ENCODE measurements at places on chromosomes 1 and 21.

DNA sequence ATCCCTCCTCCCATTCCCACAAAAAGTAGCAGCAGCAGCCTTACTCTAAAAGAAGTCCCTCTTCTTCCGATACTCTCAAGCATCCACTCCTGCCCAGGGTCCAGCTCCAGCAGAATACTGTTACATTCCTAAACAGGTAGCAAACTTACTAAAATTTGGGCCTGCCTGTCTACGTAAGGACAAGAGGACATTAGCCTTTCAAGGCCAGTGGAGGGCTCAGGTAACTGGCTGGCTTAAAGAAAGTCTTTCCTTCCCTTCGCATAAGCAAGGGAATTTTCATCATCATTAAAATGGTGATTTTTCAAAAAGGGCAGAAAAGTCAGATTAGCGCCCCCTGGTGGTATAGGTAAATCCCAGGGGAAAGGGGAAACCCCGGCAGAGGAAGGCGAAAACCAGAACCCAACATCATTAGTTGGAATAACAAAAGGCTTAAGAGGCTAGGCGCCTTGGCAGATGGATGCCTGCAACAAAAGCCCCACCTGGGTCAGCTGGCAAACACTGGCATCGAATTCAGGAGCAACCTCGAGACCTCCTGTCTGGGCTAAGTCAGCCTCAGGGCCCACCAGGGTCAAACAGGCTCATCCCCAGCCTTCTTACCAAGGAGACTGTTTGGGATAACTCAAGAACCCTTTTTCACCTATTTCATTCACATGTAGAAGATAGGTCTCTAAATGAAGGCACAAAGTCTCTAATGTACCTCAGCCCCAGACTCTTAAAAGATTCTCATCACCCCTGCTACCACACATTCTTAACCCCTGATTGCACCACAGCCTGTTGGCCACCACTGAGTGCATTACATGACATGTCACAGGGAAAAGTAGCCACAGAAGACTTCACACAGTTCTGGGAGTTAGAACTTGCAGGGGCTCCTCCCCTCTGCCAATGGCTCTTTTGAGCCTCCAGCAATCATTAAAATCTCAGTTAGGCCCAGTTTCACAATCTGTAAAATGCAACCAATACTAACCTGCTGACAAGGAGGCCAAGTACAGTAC lies 36.7 kb downstream of the ERI3 start:
- DNase-seq: no peak

- DNase-seq: no peak
Measured at GRCh38 chr1:156556354-156556753, 16.0 kb downstream of the IQGAP3 start.

- peak; percentile 95 for DNase-seq
Measured at GRCh38 chr1:167791281-167792187, 69.8 kb downstream of the MPZL1 start.

- DNase-seq: no peak
Measured at GRCh38 chr1:177779166-177779965, 190.5 kb downstream of the SEC16B start.

- no peak for DNase-seq
Measured at GRCh38 chr1:3598522-3599285, 12.6 kb downstream of the MEGF6 start.

DNA sequence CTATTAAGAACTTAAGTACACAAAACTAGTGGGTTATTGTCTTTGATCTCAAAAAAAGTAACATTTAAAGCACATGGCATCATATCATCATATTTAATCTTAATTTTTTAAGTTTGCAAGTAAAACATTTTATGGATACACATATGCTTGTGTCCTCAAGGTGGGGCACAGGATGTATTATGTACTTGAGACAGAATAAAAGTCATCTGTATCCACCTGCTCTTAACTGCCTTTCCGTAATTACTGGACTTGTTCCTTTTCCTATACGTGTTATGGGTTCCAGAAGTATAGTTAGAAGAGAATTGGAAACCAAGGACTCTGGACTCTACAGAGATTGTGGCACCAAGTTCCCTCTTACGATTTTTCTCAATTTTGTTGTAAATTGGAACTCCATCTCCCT lies 79.4 kb downstream of the FCRL5 start:
- DNase-seq: no peak

DNA sequence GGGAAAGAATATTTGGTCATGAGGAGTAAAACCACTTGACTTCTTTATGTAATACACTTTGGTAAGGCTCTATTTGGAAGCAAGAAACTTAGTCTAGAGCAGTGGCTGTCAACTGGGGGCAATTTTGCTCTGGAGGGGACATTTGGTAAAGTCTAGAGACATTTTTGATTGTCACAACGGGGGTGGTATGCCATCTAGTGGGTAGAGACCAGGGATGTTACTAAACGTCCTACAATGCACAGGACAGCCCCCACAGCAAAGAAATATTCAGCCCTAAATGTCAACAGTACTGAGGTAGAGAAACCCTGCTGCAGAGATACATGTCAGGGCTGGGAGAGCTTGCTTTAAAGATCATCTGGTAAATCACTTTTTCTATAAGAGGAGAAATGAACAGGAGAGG lies 13.5 kb downstream of the FUCA1 start:
- no peak for DNase-seq

- peak; percentile 31 for DNase-seq
Measured at GRCh38 chr1:30322859-30323257, 400.5 kb downstream of the MATN1 start.

GRCh38 chr1:109112652-109113285 lies 1.1 kb upstream of the ELAPOR1 start:
- DNase-seq: no peak

DNA sequence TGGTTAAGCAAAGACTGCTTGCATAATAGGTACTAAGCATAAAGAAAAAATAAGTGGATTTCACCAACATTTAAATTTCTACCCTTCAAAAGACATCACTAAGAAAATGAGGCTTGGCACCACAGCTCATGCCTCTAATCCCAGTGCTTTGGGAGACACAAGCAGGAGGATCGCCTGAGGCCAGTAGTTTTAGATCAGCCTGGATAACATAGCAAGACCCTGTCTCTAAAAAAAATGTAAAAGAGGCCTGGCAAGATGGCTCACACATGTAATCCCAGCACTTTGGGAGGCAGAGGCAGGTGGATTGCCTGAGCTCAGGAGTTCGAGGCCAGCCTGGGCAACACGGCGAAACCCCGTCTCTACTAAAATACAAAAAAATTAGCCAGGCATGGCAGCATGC lies 73.0 kb downstream of the PIGK start:
- DNase-seq: no peak

GRCh38 chr1:43220905-43221778 lies 48.6 kb upstream of the TMEM125 start:
- DNase-seq: no peak

- DNase-seq: no peak
Measured at GRCh38 chr1:51316846-51317120, 13.6 kb downstream of the TTC39A start.

- no peak for DNase-seq
Measured at GRCh38 chr1:109668123-109668775, 392 bp downstream of the GSTM2 start.

DNA sequence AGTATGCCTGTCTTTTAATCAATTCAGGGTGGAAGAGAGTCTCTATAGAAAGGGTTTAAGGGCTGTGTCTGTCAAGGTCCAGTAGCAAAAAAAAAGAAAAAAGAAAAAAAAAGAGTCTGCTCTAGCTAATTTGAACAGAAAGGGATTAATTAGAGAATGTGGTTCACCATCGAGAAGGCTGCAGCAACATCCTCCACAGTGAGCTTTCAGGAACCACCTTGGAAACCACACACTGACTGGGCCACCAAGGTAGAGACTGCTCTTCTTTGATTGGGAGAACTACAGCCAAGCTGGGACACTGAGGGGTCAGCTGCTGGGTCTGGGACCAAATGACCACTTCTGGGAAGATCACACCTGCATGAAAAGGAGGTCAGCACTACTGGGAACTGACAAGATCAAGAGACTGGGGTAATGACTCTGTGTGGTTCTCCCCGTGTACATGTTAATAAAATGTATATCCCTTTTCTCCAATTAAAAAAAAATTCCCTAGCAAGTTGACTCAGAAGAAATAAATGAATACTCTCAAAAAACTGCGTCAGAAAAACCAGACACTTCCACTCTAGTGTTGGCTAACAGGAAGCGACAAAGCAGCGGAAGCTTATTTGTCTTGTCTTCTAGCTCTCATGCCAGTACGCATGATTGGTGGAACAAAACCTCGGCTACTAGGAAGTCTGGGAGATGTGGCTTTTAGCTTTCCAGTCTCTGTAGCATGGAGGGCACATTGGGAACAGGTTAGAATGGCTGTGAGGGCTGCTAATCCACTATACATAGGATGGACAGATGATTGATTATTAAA lies 60.0 kb upstream of the IVNS1ABP start:
- no peak for DNase-seq

DNA sequence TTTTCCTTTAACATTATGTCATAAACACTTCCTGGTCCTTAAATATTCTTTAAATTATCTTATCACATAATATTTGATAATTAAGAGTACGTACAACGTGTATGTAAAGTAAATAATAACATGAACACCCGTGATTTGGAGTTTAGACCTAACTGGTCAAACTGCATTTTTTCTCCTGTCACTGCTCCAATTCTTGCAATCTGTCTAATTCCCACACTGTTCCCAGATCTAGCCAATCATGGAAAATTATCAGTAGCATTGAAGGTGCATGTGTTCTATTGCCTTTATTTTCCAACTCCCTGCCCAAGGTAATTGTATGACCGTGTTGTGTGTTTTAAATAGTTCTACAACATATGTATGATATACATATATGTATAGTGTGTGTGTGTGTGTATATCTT lies 2.1 kb upstream of the PM20D1 start:
- no peak for DNase-seq

- no peak for DNase-seq
Measured at GRCh38 chr1:205523891-205524793, 19.7 kb downstream of the CDK18 start.

GRCh38 chr1:227465256-227465655 lies 98.1 kb upstream of the ZNF678 start:
- peak; percentile 79 for DNase-seq

DNA sequence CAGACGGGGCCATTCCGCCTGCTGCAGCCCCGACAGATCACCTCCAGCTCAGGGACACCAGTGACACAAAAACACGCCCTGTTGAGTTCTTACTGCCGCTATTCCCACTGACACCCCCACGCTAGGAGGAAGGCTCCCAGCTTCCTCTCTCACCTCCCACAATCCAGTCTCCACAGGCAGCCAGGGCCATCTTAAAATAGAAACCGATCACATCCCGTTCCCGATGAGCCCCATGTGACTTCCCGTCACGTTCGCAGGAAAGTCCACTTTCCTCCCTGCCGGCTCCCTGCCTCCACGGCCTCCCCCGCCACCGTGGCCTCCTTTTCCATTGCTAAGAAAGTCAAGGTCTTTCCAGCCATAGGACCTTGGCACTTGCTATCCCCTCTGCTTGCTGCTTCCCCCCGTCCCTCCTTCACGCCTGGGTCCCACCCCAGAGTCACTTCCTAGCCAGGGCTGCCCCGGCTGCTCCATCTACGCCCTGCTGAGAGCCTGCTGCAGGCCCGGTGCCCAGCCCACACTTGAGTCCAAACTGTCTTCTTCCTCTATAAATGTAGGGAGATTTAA lies 24.0 kb upstream of the DDOST start:
- no peak for DNase-seq

GRCh38 chr1:160858097-160858496 lies 4.6 kb downstream of the CD244 start:
- peak; percentile 55 for DNase-seq

DNA sequence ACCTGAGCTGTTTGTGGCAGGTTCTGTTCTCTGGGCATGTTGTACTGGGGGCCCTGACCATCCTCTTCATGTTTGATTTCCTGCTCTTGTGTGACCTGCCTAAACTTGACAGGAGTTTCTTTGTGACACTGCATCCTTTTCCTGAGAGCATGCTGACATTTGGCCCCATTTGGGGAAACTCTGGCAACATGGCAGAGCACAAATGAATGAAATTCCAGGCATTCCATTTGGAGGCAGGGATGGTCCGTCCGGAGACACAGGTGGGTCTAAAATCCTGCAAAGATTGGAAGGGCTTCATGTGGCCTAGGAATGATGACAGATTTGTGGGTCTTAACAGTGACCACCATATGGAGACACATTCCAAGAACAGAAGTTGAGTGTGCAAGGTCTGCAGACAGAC lies 184.0 kb downstream of the FCRL5 start:
- DNase-seq: no peak

- no peak for DNase-seq
Measured at GRCh38 chr1:237851210-237851845, 39.4 kb downstream of the ZP4 start.

GRCh38 chr1:43708002-43708410 lies 670 bp downstream of the ST3GAL3 start:
- DNase-seq: no peak

- DNase-seq: no peak
Measured at GRCh38 chr1:12031039-12031980, 12.0 kb downstream of the MIIP start.

DNA sequence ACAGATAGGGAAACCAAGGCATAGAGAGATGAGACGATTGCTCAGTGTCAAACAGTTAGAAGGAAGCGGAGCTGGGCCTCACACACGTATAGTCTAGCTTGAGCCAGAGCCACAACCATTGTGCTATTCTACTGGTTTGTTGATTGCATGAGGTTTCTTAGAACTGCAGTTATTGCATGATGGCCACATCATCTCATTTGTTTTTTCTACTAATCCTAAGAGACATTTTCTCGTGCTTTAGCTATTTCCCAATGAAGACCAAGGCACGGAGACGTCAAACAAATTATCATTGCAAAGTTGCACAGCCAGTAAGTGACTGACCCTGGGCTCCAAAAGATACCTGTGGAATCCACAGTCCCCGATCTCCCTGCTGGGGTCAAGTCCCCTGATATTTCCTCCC lies 25.1 kb upstream of the ZNF362 start:
- DNase-seq: no peak

DNA sequence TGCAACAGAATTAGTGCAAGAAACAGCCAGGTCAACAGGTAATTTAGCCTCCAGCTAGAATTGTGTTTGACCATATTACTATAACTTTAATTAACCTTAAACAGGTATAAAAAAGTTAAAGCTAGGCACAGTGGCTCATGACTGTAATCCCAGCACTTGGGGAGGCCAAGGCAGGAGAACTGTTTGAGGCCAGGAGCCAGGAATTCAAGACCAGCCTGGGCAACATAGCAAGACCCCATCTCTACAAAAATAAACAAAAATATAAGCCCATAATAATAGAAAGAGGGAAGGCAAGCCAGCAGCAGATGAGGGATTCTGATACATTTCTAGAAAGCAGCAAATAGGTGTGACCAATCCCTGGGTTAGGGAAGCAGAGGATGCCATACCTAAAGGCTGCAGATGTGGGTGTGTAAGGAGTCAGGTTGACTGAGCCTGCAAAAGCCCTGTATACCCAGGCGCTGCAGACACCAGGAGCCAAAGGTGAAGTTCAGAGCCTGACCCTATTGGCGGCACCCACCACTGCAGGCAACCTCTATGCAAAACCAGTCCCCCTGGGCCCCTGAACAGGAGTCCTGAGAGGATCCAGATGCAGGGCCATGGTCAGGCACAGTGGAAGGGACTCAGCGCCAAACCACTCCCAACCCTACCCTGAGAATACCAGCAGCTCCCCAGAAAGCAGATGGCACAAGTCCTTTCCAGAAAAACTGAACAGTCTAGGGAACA lies 19.3 kb upstream of the LSS start:
- no peak for DNase-seq

GRCh38 chr21:42056996-42057689 lies 14.0 kb upstream of the UMODL1 start:
- DNase-seq: no peak
